ENCODE measurements at places on chromosomes 1 and 21.

DNA sequence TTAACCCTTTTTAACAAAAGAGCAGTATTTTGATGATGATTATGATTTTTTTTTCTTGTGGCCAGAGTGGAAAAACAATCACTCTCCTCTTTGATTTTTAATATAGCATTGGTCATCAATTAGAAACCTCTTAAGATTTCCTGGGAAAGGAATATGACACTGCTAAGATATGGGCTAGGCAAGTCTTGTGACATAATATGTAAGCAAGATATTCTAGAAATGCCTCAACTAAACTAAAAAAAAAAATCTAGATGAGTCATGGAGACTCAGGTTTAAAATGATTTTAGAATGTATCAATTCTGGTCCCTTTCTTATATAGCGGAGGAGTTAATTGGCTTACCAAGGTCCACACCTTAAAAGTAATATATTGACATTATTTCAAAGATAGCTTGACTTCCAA lies 60.3 kb upstream of the JUN start:
- DNase-seq, result no peak

GRCh38 chr1:187619175-187619574 lies 790.4 kb downstream of the PLA2G4A start:
- no peak for DNase-seq

GRCh38 chr1:63601912-63602311 lies 8.7 kb downstream of the PGM1 start:
- no peak for DNase-seq

- DNase-seq, result no peak
These were observed 20.0 kb downstream of the ADGRL2 start for GRCh38 chr1:81820765-81821164.

GRCh38 chr1:77193951-77194350 lies 25.3 kb downstream of the PIGK start:
- DNase-seq, result no peak

DNA sequence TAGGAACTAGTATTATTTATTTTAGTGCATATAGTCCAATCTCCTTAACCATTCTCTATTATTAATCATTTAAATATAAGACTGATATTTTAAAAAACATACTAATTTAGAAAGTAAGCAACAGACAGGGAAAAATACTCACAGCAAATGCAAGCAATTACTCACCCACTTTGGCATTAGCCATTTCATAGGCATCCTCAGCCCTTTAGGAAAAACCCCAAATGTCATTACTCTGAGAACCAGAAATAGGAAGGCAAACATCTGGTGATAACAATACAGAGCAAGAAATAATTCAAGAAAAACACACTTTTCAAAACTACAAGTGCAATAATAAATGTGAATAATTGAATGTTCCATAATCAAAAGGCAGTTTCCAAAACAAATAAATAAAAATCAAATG lies 545.1 kb downstream of the PLPP3 start:
- DNase-seq, result peak; percentile 42

- DNase-seq, result no peak
These were observed 3.0 kb downstream of the MOV10 start for GRCh38 chr1:112677501-112677900.

- DNase-seq, result no peak
These were observed 59.2 kb upstream of the ACTRT2 start for GRCh38 chr1:2962061-2962460.

DNA sequence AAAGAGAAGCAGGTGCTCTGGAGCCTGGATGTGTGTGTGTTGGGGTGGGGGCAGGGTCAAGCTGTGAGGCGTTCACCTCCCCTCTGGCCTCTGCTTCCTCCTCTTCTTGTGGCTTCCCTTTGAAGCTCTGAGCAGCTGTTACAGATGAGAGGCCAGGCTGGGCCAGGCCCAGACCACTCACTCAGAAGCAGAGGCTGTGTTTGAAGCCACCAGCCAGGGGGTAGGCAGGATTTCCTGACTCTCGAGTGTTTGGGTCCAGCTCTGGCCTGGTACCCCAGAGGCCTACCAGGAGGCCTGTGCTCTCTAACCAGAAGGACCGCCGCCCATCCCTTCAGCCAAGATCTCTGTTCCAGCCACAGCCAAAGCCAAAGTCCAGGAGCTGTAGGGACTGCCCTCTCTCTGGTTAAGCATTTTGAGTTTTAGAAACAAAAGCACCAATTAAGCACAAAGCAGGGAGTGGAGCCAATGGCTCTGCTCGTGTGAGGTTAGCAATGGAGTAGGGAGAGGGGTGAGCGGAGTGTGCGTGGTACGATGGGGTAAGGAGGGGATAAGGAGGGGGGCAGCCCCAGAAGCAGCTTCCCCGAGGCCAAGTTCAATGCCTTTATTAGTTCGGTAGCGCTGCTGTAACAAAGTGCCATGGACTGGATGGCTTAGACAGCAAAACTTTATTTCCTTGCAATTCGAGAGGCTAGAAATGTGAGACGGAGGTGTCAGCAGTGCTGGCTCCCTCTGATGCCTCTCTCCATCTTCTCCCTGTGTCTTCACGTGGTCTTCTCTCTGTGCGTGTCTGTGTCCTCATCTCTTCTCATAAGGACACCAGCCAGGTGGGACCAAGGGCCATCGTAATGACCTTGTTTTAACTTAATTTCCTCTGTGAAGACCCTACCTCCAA lies 20.5 kb downstream of the RCSD1 start:
- no peak for DNase-seq

Measured in fibroblast of skin of left quadriceps (primary cell).